ENCODE measurements at places on chromosomes 5 and 9.

GRCh38 chr5:110903966-110904365, 165.2 kb downstream of the SLC25A46 start:
- no peak for DNase-seq

DNA sequence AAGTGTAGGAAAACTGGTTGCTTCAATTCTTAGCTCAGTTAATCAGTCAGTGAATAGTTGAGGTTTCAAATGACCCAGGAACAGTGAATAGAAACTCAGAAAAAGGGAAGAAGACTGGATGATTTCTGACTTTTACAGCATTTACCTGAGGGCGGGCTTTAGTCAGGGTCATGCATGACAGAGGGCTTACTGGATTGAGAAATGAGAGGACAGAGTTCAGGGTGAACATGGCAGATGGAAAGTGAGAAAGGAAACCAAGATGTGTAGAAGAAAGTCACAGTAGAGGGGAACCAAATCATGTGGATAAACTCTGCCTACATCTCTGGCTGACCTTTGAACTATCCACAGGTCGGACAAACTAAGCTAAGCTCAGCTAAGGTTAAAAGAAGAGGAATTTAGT, 596.0 kb downstream of the SEMA5A start:
- DNase-seq, result no peak

GRCh38 chr9:2657427-2657826, 35.8 kb downstream of the VLDLR start:
- no peak for DNase-seq

DNA sequence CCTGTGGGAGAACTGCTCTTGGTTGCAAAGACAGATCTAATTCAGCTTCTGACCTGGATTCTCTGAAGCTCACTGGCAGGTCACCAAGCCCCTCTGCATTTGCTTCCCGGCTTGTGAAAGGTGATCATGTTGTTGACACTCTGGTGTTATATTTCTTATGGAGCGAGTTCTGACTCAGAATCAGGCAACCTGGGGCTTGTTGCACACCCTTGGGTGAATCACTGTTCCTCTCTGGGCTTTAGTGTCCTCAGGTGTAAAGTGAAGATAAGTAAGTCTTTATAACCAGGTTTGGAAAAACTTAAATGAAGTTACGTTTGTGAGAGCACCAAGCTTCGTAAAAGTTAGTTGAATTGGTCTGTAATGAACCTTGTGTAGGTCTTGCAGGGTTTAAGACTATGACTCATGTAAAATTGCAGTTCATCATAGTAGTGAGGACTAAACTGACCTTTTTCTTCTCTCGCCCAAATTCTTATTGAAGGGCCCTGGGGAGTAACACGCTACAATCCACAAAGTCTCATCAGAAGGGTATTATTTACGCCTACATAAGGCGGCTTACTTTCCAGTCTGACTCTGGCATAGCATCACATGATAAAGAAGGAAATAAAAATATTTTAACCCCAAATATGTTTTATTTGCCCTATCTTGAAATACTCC, 218.6 kb downstream of the TMEM38B start:
- no peak for DNase-seq

GRCh38 chr9:16867576-16868311, 2.7 kb downstream of the BNC2 start:
- no peak for DNase-seq

DNA sequence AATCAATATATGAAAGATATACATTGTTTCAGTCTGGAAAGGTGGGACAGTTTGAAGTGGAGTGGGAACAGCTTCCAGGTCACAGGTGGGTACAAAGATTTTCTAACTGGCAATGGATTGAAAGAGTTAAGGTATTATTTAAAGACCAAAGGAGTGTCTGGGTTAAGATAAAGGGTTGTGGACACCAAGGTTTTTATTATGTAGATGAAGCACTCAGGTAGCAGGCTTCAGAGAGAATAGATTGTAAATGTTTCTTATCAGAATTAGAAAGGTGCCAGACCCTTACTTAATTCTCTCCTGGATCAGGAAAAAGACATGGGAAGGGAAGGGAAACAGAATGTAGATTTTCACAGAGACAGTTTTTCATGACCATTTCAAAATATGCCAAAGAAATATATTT, 1174.8 kb downstream of the MAT2B start:
- no peak for DNase-seq

- no peak for DNase-seq
Measured at GRCh38 chr5:179422213-179422855, 77.1 kb upstream of the ADAMTS2 start.

DNA sequence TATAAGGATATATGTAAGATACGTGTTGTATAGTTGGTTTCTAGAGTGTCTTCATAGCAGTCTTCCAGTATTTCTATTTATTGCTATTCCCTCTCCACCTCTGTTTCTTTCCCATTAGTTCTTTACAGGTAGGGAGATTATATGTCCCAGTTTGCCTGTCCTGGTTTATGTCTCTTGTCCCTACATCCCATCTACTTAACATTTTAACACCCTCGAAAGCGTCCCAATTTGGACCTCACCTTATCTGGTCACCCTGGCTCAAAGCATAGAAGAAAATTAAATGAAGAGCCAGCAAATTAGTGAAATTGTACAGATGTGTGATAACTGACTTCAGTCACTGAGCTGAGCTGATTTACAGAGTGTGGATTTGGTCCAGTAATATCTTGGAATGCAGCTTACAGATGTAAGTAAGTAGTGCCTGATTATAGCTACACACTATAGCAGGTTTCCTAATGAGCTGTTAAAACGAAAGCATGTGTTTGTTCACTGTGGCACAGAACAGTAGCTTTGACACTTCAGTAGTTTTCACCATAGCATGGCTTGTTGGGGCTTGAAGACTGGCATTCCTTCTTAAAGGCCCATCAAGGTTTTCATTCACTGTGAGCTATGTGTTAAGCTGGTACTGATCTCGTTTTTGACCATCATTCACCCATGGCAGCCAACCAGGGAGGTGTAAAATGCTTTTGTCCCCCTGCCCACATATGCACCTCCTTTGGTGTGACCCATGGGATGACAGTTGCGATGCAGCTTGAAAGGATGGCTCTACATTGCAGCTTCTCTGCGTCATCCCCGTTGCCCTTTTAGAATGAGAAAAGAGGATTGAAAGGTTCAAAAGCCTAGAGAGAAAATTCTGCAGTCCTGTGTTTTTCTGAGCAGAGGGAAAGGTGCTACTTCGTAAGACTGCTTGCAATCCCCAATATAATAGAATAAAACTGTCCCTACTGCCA, 192.1 kb upstream of the DMRT1 start:
- DNase-seq, result no peak

DNA sequence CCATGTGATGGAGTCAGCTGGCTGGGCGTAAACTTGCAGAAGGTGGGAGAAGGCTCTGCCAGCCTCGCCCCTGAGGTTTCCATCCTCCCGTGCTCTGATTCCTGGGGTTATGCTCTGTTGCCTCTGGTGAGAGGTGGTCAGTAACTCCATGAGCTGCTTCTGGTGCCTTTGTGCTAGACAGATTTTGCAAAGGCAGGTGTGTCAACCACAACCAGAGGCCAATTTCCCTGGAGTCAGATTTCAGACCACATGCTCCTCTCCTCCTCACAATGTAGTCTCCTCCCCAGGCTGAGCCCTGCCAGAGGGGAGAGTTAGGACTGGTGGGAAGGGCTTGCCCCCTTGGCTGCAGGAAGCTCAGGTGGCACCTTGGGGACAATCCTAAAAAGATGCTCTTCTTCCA, 38.8 kb upstream of the TENT4A start:
- DNase-seq, result no peak

- no peak for DNase-seq
Measured at GRCh38 chr5:56589481-56589860, 225.9 kb upstream of the MAP3K1 start.

DNA sequence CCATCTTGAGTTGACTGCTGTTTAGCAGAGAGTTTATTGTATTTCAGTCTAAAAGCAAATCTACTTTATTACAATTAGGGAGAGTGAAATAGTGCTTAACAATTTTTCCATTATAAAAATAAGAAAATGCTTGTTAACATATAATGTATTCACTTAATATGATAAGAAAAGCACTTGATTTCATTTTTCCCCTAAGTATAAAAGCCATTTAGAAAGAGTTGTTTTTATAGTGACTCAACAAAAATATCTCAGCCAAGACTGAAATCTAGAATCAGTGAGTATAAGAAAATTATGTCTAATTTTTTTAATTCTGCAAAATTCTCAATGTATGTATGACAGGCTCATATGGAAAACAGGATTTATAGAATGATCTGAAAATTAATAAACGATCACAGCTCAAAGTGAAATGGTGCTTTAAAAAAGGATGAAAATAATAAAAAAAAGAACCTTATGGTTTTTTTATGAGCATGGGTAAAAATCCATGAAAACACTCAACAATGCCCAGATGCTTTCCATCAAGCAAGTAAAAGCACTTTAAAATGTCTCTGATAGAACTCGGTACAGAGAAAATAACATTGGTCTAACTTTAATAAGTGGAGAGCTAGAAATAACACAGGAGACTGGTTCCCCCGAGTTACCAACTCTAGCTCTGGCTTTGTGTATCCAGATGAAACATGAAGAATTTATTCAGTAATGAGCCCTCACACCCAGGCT, 1057.8 kb upstream of the WWC1 start:
- DNase-seq, result no peak

GRCh38 chr9:113568081-113568435, 104.5 kb downstream of the RGS3 start:
- no peak for DNase-seq

DNA sequence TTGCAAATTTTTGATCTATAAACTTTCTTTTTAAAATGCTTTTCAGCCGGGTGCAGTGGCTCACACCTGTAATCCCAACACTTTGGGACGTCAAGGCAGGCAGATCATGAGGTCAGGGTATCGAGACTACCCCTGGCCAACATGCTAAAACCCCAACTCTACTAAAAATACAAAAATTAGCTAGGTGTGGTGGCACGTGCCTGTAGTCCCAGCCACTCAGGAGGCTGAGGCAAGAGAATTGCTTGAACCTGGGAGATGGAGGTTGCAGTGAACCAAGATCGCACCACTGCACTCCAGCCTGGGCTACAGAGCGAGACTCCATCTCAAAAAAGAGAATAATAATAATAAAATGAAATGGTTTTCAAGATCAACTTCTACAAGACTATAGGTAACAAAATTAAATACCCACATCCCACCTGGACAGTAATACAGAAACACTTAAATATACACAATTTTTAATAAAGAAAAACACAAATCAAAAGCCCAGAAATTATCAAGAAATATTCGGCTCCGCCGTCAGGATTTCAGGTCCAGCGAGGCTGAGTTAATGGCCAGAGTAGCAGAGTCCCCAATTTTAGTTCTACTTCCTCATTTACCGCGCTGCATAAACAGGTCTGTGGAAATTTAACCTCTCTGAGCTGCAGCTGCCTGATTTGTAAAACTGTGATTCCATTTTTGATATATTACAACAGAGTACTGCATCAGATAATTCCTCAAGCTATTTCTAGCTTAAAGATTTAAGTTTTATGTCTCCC, 4.0 kb downstream of the TUT7 start:
- DNase-seq, result no peak
